ENCODE measurements at places on chromosomes 1 and 21. TPM values are rescaled to one million over a fixed set of nuclear protein-coding genes. Genes with fewer than 3 reads are reported as not detected.

DNA sequence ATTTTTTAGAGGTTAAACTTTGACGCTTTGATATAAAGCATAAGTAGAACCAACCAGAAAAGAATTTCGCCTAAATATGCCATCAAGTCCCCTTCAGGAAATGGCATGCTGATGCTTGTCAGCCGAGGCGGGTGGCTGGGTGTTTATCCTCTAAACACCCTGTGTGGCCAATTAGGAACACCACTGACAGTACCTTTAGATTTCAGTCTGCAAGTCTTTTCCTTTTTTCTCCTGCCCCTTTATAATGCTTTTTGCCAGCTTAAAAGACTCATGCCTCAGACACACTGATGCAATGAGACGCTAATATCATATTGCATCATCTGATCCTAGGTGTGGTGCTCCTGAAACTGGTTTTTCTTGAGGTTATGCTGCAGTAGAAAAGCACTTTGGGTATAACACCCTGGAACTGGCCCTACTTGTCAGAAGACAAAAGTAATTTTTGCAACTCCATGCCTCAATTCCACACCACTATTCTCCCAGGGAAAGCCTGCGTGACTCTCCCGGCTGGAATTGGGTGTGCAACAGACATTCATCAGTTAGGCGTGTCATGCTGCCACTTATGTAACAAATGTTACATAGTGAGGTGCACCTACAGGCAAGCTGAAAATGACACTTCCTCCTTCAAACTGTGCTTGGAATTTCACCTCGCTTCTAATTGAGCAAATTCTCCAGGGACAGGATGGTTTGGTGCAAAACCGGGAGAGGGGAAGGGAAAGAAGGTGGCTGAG is 2.0 kb upstream of the RCC2 start:
- no peaks in the 10 kb centered on the region for H3K36me3 ChIP-seq
- H3K27ac ChIP-seq: peak overlapping the region; percentile 90
- DNase-seq: no peak
- H3K4me1 ChIP-seq: peaks cover 43% of the 10 kb centered on the region
- H3K4me3 ChIP-seq: peak overlapping the region; percentile 22
- no peaks in the 10 kb centered on the region for H3K27me3 ChIP-seq

MYBPH gene
- not detected for total RNA-seq

DNA sequence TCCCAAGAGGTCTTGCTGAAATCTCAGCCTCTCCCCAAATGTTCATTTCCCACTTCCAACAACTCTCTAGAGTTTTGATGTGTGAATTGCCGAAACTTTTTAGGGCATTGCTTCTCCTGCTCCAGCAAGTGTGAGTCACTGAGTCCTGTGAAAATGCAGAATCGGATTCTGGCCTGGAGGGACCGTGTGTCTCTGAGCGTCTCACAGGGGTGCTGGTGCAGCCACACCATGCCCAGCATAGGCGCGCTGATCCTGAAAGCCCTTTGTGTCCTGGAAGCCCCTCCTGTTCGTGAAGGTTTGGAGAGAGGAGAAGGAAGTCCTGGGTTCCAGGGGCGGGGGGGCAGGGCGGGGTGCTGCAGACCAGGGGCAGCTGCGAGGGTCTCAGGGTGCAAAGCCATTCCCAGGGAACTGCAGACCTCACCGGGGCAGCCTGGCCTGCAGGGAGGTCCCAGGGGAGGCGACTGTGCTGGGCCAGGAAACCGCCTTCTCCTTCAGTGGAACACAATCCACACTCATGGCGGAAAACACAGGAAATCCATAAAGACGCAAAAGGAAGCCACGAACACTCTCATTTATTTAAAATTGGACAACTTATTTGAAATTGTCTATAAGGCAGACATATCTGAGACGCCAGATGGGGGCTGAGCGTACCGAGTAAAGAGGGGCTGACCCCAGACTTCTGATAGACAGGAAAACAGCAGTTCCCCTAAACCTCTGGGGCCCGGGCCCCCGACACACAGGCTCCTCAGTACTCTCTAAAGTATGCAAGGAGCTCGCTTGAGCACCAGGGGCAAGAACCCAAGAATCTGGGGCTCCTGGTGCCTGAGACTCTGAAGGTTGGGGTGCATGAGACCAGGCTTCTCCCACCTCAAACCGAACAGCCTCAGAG is 43.5 kb upstream of the ADARB1 start:
- H3K27ac ChIP-seq: no peak overlapping the region
- no peaks in the 10 kb centered on the region for H3K27me3 ChIP-seq
- no peaks in the 10 kb centered on the region for H3K36me3 ChIP-seq
- DNase-seq: no peak
- H3K4me3 ChIP-seq: no peak overlapping the region

PSMA5 gene
- total RNA-seq: 108 TPM

MTFR1L gene
- 70.6 TPM for total RNA-seq

- H3K27me3 ChIP-seq: no peaks in the 10 kb centered on the region
- peaks cover 9% of the 10 kb centered on the region for H3K36me3 ChIP-seq
These were observed 7.6 kb upstream of the SHISA4 start for GRCh38 chr1:201880928-201881571.

LRRC52 gene
- total RNA-seq: not detected

DNA sequence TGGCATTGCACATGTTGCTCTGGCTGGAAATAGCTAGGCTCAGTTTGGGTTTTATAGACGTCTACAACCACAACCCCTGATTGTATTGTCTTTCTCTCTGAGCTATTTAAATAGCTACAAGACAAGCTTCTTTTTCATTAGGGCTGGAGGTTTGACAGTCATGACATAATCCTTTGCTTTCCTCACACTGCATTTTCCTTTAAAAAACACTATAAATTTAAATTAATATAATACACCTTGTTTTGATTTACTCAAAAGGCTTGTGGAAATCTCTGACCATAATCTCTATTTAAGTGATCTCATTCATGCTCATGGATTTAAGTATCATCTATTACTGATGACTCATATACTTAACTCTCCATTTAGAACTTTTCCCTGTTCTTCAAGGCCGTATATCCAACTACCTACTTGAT is 50.4 kb upstream of the PTGFR start:
- H3K4me3 ChIP-seq: no peak overlapping the region
- H3K36me3 ChIP-seq: no peaks in the 10 kb centered on the region
- peaks cover 4% of the 10 kb centered on the region for H3K4me1 ChIP-seq
- no peak overlapping the region for H3K27ac ChIP-seq
- no peak for DNase-seq
- peaks cover 15% of the 10 kb centered on the region for H3K27me3 ChIP-seq

GBP4 gene
- not detected for total RNA-seq

DNA sequence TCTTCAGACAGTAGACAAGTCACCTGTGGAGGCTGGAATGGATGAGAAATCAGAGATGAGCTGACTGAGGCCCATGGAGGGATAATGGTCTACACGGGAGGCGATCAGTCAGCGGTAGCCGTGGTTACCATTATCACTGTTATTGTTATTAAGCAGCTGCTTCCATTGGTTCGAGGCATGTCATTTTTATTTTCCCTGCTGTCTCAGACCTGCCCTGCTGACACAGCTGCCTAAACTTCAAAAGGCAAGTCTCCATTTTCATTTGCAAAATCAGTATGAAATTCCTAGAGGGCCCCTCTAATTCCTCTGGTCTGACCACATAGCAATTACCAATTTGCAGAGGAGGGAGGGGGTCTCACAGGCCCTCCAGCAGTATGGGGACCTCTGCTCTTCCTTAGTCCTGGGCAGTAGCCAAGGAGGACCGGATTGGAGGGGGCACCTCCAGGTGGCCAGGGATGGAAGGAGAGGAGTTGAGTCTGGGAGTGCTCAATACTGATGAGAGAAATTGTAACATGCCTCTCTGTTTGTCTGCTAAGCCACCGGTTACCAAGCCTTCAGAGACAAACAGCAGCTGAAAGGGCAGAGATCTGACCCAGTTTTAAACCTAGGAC is 184.2 kb downstream of the TRABD2B start:
- H3K27ac ChIP-seq: no peak overlapping the region
- peaks cover 67% of the 10 kb centered on the region for H3K4me1 ChIP-seq
- no peak for DNase-seq
- no peak overlapping the region for H3K4me3 ChIP-seq
- H3K27me3 ChIP-seq: no peaks in the 10 kb centered on the region

- H3K27me3 ChIP-seq: no peaks in the 10 kb centered on the region
- DNase-seq: no peak
- H3K4me1 ChIP-seq: no peaks in the 10 kb centered on the region
- no peaks in the 10 kb centered on the region for H3K36me3 ChIP-seq
These were observed 299.5 kb downstream of the ST6GALNAC3 start for GRCh38 chr1:76374086-76374485.

All from osteocyte (in vitro differentiated cells).